ENCODE measurements at places on chromosomes 12 and 14.

DNA sequence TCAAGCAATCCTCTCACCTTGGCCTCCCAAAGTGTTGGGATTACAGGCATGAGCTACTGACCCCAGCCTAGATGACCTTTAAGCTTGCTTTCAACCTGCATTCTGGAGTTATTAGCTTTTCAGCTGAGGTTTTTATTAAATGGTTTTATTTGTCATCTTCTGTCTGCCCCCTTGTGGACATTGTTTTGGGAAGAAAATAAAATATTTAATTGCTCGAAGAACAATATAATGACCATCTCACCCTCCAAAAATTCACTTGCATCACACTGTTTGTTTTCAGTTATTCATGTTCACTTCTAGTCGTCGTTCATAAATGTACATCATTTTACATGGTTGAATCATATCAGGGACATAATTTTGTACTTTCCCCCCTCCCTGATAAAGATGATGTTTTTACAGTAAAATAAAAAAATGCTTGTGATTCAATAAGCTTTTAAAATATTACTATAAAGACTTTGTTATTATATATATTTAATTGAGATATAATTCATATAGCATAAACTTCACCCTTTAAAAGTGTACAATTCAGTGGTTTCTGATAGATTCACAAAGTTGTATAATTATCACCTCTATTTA, 10.1 kb upstream of the SPATS2 start:
- peak; percentile 74 for DNase-seq

GRCh38 chr12:113056631-113057488, at the start of gene DTX1:
Gene DTX1 (plus strand): TSS chr12:113056730. CDS start chr12:113058193, 1,463 bp downstream.
- no peak for DNase-seq

DNA sequence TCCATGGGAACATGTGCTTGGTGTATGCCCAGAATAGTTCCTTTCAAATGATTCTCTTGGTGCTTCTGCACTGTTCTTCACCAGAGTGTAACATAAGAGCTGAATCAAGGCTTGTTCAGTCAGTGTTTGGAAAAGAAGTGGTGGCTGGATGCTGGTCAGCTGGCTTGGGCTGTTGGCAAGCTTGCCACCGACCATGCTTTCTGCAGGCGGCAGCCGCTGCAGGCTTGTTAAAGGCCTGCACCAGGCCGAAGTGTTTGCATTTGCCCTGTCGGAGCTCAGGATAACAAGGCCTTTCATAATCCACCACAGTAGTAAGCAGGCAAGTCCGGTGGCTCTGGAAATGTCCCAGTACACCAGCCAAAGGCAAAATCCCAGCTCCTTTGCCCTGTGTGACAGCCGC, 26.9 kb downstream of the DAAM1 start:
- no peak for DNase-seq

GRCh38 chr12:90548595-90548994, 406.4 kb downstream of the CCER1 start:
- no peak for DNase-seq

- DNase-seq, result no peak
Measured at GRCh38 chr12:129423041-129423580, 480.7 kb downstream of the TMEM132D start.

GRCh38 chr12:46562625-46563225, 190.2 kb upstream of the SLC38A2 start:
- DNase-seq, result peak; percentile 83

- no peak for DNase-seq
Measured at GRCh38 chr14:105838591-105839424, 312.4 kb downstream of the TMEM121 start.

DNA sequence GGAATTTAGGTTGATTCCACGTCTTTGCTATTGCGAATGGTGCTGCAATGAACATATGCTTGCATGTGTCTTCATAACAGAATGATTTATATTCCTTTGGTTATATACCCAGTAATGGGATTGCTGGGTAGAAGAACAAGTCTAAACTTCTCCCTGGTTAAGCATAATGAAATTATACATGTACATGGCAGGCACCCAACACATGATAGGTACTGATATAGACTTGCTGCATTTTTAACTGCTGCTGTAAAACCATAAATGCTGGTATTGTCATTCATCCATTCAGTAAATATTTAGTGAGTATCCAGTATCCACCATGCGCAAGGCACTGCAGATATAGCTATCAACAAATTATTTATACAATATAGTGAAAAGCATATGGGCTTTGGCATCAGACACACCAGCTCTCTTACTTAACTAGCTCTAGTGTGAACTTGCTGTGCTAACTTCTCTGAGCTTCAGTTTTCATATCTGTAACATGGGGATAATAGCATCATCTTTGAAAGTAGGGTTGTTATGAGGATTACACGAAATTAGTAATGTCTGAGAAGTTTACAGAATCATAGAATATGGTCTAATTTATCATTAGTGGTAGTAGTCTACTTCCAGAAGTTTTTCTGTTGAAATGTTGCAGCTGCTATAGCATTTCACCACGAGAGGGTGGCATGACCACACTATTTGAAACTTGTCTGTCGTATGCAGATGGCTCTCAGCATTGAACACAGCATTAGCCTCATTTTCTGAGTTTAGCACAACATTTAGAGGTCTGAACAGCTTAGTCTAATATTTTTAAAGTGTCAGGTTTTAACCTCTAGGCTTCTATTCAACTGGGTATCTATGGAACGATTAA, 32.0 kb upstream of the SEL1L start:
- peak; percentile 14 for DNase-seq

All from fibroblast of skin of scalp (primary cell).